ENCODE measurements at places on chromosomes 7 and 10. TPM values are rescaled to one million over a fixed set of nuclear protein-coding genes. Genes with fewer than 3 reads are reported as not detected.

GRCh38 chr7:142612237-142612881 lies 136.9 kb upstream of the PRSS1 start:
- no peak for DNase-seq

OR2A12 gene
- not detected for total RNA-seq

GRCh38 chr7:45420843-45421495 lies 153.2 kb upstream of the ADCY1 start:
- no peak for DNase-seq

CRPPA gene
- total RNA-seq = 1.6 TPM

GRCh38 chr10:73889014-73889413 lies 14.7 kb upstream of the CAMK2G start:
- peak; percentile 69 for DNase-seq

CCL26 gene
- total RNA-seq = not detected

GRCh38 chr7:101516851-101517250 lies 112.2 kb downstream of the MYL10 start:
- DNase-seq = no peak

CLDN15 gene
- 14.2 TPM for total RNA-seq

DNA sequence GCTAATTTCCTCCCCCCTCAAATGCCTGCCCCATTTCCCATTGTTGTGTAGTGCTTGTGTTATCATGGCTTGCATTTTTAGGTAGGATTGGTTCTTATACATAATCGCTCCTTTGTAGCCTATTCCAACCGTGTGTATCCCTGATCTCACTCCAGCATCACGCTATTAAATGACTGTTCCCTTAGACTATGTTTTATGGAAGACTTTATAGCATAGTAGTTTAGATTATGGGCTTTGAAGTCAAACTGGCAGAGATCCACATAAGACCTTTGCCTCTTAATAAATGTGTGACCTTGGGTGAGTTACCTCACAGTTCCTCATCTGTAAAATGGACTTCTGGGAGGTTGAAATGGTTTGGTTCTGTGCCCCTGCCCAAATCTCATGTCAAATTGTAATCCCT lies 5.4 kb upstream of the RABGEF1 start:
- no peak for DNase-seq

EN2 gene
- total RNA-seq = not detected

DNA sequence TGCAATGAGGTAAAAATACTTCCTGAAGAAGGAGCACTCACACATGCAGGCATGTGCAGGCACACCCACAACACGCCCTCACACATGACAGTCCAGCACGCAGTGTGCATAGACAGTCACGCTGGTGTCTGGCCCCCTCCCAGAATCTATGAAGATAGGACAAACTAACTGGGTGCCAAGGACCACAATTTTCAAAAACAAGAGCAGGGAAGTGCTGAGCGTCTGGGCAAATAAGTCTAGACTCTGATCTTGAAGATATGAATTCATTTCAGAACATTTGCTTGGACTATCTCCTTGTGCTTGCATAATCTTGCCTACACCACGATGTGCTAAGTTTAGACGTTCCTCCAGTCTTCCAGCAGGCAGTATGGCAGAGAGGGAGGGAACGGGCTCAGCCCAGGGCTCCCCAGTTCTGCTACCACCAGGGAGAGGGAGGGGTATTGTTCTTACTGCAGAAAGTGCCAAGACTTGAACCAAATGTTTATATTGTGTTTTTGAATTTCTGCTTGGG lies 276.5 kb upstream of the KLF6 start:
- DNase-seq = no peak

GRCh38 chr7:24702755-24703154 lies 54.5 kb downstream of the GSDME start:
- DNase-seq = no peak

- no peak for DNase-seq
Measured at GRCh38 chr7:66281678-66282590, 76.8 kb downstream of the TPST1 start.

- no peak for DNase-seq
Measured at GRCh38 chr10:120691625-120692024, 159.5 kb upstream of the WDR11 start.

DNA sequence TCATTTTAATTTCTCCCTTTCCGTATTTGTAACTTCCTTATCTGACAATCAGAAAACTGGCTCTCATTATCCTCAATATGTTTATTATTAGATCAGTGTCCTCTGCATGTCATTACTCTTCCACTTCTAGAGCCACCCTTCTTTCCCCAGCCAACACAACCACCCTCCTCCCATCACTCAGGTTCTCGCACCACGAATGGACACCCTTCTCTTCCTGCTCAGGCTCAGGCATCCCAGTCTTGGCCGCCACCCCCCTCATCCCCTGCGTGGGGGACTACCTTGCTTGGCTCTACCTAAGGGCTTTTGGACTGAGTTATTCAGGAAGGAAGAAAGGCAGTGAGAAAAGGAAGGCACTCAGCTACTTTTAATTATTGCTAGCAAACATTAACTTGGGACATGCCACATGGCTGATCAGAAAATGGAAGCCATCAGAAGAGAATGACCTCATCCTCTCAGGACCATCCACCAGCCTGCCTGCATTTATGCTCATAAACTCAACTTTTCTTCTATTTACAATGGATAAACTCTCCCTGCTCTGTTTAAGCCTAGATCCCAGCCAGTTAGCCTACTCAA lies 199.9 kb upstream of the PLXNA4 start:
- no peak for DNase-seq
